Stimulated activated CD4-positive, alpha-beta T cell treated with anti-CD3 and anti-CD28 coated beads, Interleukin-1b, Interleukin-23, amount 100 ng/mL, for 24 hours (primary cell): ENCODE measurements at places on chromosomes 3 and 15.

DNA sequence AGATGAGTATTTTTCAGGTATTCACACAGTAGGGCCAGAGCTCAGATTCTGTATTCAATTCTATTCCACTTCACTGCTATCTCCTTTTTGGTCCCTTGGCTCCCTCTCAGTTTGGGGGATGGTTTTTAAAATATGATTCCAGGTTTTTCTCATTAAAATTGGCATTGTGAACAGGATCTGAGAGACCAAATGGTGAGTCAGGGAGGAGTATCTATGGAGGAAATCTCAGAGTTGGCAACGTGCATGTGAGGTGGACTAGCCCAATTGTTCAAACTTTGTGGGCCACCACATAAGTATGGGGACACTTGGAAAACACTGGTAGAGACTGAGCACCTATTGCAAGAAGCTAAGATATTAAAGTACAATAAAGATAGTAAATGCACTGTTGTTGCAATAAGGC, 53.9 kb upstream of the TTC14 start:
- DNase-seq, result no peak

DNA sequence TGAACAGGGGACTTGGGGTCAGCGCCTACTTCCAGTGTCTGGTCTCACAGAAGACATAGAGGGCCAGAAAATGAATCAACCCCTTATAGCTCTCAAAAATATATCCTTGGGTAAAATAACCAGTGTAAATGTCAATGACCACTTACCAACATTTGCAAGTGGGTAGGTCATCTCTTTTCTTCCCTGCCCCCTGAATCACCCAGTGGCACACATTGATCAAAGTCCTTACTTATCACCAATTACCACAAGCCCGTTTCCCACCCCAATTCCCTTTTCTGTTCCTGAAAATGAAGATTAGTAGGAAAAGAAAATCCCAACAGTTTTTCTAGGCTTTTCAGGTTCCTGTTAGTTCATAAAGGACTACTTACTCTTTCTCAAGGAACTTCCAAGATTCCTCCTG, 70.5 kb upstream of the HEG1 start:
- DNase-seq, result no peak

- no peak for DNase-seq
Measured at GRCh38 chr3:105214590-105214989, 152.1 kb upstream of the ALCAM start.

DNA sequence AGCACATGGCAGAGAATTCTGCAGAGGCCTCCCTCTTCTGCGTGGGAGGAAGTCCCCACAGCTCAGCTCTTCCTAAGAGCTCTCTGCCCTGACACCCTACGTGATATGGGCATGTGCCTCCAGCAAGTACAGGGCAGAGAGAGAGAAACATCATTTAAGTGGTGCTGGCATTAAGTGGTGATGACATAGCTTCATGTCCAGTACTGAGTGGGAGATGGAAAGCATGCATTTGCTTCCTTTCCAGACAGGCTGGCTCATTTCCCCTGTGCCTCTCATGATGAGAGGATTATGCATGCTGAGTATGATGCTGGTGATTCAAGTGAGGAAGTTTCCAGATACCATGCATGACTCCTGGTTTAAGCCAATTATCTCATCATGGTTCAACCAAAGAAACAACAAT, 26.9 kb downstream of the BFSP2 start:
- DNase-seq, result no peak

- no peak for DNase-seq
Measured at GRCh38 chr15:41939986-41940385, 32.4 kb downstream of the EHD4 start.

DNA sequence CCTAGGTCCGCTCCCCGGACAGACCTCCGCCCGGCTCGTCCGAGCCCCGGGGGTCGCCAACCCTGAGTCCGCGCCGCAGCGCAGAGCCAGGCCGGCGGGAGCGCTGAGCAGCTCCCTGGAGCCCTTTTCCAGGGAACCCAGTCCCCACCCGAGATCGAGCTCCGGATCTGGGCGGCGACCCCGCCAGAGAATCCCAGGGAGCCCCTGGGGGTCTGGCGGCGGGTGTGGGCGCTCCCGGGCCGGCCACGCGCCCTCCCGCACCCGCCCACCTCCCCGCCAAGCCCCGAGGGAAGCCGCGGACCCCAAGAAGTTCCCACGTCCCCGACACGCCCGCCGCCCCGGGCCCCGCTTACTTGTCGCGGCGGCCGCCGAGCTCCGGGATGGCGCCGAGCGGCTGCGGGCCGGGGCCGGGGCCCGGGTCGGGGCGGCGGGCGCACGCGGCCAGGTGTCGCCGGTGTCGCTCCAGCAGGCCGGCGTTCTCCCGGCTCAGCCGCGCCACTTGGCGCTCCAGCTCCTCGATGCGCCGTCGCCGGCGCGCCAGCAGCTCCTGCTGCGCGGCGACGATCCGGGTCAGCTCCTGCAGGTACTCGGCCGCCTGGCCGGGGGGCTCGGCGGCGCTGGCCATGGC, 137.7 kb downstream of the NUP210 start:
- no peak for DNase-seq

GRCh38 chr3:44906997-44907396, 32.6 kb downstream of the TGM4 start:
- DNase-seq, result no peak

GRCh38 chr15:35458176-35458856, 87.6 kb downstream of the DPH6 start:
- DNase-seq, result no peak

DNA sequence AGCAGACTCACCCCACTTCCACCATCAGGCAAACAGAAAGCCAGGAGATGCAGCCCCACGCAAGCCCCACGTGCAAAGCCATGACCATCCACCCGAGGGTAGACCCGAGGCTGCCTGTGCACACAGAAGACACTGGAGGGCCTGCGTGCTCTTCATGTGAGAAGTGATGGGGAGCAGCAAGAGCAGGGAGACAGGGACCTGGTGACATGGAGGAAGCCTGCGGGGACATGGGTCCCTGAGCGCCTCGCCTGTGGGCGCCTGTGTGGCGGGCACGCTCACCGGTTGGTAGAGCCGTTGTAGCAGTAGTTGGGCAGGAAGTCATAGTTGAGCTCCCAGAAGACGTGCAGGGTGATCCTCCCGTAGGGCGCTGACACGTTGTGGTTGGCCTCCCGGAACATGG, 65.0 kb downstream of the NIPA2 start:
- no peak for DNase-seq

- DNase-seq, result no peak
Measured at GRCh38 chr3:143283432-143284128, 164.0 kb downstream of the CHST2 start.

GRCh38 chr3:73409138-73409763, 215.5 kb downstream of the PDZRN3 start:
- DNase-seq, result no peak

DNA sequence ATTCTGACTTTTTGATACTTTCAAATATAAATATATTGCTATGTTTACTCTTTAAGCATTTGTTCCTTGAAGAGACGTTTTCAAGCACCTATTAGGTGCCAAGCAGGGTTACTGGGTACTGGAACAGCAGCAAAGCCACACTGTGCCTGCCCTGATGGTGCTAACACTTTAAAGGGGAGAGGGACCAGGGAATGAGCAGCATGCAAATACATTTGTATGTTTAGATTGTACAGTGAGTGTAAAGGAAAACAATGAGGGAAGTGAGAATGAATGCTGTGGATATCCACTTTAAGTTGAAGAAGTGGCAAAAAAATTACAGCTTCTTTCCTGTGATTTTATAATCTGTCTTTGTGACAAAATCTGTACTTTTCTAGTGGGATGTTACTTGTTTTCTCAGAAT, 400.2 kb upstream of the ATP11B start:
- no peak for DNase-seq

GRCh38 chr15:45521596-45522327, 793 bp downstream of the SLC30A4 start:
- DNase-seq, result no peak

DNA sequence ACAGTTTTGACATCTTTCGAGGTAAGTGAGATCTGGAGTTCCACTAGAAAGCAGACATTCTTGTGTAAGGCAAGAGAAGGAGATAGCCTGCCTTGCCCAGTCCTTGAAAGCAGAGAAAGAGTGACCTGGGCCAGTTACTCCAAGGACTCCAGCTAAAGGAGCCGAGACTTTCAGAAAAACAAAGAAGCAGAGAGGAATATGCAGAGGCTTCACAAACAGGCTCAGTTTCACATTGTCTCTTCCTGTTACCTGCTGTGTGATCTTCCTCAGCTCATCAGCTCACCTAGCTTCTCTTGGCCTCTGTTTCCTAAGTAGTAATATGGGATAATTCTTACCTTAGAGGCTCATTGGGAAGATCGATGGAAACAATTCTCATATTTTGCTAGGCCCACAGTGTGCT, 81.0 kb downstream of the CDC25A start:
- no peak for DNase-seq

DNA sequence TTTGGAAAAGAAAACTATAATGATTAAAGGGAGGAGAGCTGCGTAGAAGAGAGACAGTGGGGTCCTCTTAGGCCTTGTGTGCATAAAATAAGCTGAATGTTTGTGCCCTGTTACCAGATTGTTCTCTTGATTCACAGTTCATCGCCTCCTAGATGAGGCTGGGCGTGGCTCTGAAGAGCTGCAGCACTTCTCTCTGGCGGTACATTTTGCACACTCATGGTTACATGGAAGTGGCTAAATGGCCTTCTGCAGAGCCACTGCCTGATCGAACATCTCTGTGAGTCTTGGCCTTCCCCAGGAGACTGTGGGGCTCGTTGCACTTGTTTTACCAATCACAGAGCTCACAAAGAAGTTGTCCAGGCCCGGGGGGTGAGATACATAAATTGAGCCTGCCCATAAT, 208.8 kb downstream of the GABRG3 start:
- DNase-seq, result no peak

- DNase-seq, result no peak
Measured at GRCh38 chr15:91915576-91915975, 62.1 kb downstream of the SLCO3A1 start.

DNA sequence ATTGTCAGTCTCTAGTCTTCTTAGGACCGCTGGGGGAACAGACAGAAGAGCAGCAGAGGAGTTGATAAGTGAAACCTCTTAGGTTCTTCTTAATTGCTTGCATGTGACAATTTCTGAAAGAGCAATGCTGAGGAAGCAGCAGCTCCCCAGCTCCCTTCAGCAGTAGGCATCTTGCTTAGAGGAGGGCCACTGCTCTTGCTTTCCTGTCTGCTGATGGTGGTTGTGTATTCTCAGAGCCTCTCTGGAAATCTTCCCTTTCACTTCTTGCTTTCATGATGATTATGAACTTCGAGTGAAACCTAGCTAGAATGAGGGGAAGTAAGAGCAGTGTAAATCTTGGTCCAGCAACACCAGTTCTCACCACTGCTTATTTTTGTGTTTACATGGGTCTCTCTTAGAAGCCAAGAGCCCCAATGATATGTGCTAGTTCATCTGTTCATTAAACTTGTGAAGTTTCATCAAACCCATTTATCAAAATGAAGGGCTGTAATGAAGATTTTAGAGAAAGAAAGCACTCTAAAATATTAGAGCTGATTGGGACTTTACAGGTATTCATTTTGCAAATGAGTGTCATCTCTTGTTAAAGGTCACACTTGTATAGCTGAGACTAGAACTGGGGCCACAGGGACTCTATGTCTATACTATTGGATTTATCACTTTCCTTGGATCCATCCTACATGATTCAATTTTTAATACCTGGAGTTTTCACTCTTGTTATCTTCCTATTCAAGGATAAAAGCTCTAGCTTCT, 246.7 kb downstream of the LPP start:
- no peak for DNase-seq

DNA sequence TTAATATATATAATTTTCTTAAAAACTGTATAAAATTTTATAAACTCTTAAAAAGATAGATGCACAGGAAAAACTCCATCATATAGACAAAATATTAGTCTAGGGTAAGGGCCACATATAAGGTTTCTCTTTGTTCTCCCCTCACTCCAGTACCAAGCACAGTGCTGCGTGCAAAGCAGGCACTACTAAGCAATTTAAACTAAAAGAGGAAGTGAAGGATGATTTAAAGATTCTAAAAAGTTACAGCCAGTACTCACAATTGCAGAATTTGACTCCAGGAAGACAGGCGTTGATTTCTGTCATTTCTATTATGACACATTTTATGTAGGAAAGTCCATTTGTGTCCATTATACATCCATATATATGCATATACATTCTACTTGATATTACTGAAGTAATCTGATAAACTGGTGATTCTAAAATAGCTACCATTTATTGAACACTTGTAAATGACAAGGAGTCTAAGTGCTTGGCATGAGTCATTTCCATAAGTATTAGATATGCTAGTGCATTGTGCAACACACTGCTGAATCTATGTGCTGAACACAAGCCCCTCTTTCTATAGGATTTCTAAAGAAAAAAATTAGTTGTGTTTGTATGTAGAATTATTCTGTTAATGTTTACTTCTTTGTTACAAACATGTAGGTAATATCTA, 785.5 kb upstream of the ARRDC4 start:
- no peak for DNase-seq

DNA sequence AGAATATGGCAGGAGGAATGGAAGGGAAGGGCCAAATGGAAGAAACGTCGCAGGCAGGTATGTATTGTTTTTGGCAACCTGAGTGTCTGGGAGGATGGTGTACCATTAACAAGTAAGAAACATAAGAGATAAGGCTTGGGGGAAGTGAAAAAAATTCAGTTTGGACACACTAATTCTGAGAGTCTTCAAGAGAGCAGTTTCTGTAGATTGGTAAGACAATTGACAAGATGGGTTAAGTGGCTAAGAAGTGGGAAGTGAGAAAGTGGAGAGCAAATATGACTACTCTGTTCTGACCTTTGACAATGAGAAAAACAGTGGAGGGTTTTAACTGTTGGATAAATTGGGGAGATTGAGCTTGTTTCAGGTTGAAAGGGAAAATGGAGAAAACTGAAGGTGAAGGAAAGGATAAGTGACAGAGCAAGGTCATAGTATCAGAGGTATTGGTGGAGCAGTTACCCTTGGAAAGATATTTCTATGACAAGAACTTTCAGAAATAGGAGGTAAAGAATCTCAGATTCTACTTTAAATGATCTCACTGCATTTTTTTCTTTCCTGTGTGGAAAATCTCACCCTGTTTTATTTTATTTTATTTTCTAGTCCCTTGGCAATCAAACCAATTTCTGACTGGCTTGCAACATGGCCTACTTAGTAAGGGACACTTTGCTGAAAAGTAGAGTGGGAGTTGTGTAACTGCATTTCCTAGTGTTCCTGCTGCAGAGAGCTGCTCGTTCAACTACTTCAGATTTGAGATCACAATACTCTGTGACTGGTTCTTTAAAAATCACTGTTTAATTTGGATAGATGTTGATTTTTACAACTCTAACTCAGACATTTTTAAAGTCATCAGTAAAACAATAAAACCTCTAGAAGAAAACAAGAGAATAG, 23.1 kb upstream of the GABPB1 start:
- no peak for DNase-seq

- no peak for DNase-seq
Measured at GRCh38 chr15:64858021-64858575, 16.4 kb downstream of the PLEKHO2 start.

GRCh38 chr15:90593499-90594158, 63.9 kb downstream of the CRTC3 start:
- no peak for DNase-seq
